ENCODE measurements at places on chromosomes 1 and 21.

DNA sequence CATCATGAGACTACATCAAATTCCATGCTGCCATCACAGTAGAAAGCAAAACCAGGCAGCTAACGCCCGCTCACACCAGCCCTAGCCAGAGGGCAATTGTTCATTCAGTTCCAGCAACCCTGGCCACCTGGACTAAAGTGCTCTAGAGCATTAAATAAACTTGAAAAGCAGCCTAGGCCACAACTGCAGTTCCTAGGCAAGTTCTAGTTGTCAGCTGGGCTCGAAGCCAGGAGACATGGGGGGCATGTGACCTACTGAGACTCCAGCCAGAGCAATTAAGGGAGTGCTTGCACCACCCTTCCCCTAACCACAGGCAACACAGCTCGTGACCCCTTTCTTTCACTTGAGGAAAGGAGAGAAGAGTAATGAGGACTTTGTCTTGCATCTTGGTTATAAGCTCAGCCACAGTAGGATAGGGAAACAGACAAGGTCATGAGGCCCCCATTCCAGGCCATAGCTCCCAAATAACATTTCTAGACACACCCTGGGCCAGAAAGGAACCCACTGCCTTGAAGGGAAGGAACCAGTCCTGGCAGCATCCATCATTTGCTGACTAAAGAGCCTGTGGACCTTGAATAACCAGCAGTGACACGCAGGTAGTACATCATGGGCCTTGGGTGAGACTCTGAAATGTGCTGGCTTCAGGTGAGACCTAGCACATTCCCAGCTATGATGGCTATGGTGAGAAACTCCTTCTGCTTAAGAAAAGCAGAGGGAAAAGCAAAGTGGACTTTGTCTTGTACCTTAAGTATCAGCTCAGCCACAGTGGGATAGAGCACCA, 77.0 kb downstream of the ZZZ3 start:
- DNase-seq = no peak

- no peak for DNase-seq
These were observed 26.3 kb downstream of the CLEC20A start for GRCh38 chr1:178470411-178470960.

GRCh38 chr21:36725793-36726386, 27.0 kb downstream of the SIM2 start:
- no peak for DNase-seq

DNA sequence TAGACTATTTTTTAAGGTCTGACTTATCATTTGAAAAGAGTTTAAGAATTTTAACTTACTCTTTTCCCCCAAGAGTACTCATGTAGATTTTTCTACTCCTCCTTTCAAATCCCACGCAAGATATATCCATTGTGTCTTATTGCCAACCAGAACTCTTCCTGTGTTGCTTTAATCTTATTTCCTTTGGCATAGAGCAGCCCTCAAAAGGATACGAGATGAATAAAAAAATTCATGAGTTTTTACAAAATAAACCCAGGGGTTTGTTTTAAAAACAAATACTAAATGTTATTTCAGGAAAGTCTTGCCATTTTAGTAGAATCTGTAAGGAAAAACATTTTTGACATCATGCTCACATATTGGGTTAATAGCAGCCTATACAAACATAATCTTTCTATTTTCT, 543.2 kb upstream of the CXADR start:
- DNase-seq = no peak

DNA sequence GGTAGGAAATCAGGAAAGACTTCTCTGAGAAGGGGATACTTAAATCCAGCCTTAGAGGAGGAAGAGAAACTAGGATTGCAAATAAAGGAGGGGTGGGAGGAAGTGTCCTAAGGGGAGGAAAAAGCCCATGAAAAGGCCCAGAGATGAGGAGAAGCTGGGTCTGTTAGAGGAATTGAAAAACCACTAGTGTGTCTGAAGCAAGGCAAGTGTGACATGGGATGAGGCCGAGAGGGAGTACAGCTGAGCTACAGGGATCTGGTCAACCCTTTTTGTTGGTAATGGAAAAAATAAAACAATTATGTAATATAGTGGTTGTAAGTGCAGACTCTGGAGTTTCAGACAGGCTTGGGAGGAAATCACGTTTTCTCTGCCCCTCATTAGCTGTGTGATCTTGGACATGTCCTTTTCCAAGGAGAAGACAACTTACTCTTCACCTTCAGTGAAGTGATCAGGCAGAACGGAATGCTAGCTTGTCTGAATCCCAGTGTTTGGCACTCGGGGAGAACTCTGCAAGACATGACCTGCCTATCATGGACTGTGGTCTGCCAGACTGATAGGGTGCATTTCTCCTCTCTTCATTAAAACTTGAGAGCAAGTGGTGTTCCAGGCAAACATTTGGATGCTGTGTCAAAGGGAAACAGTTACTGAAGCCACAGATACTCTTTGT, 7.4 kb upstream of the S100A10 start:
- no peak for DNase-seq

DNA sequence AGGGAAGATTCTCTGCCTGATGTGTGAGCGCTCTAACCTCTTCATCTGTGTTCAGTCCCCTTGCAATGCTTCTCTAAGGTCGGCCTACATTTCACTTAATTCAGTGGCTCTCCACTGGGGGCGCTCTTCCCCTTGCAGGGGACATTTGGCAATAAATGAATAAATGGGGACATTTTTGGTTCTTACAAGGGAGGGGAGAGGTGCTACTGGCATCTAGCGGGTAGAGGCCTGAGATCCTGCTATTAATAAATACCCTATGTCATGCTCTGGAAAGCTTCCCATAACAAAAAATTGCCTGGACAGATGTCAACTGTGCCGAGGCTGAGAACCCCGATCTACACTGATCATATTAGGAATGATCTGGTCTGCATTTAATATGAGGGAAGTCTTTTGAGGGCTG, 25.9 kb upstream of the DNAJC11 start:
- peak; percentile 1 for DNase-seq

- DNase-seq = no peak
These were observed 195.5 kb upstream of the NFIA start for GRCh38 chr1:60886793-60887331.

DNA sequence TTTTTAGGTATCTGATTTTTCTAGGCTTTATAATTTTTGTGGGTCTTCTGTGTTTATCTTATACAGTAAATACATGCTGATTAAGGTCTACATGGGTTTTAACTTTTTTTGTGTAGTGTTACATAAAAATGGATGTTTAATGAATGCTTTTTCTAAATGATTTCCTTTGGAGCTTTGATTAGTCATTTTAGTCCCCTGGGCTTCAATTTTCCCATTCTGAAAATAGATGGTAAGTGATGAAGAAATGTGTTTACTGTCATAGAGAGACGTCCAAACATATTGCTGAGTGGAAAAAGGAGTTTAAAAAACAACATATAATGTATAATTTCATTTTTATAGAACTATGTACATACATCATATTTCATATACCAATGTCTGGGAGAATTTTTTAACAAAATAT, 140.9 kb upstream of the HMCN1 start:
- DNase-seq = no peak

Data from NCI-H2081 treated with DMSO at 0.1 percent for 48 hours (cell line).